ENCODE measurements at places on chromosomes 7 and 10. TPM values are rescaled to one million over a fixed set of nuclear protein-coding genes. Genes with fewer than 3 reads are reported as not detected.

TIMM23 gene
- total RNA-seq, result 130 TPM

FGFBP3 gene
- 0.30 TPM for total RNA-seq

SVIL gene
- 86.4 TPM for total RNA-seq

ASB13 gene
- total RNA-seq, result 6.5 TPM

EN2 gene
- not detected for total RNA-seq

PLAC9 gene
- total RNA-seq, result 2.9 TPM

FAS gene
- total RNA-seq, result 10.9 TPM

HTR5A gene
- total RNA-seq, result not detected

LRRC27 gene
- total RNA-seq, result 7.4 TPM

STN1 gene
- 35.4 TPM for total RNA-seq

PAX4 gene
- not detected for total RNA-seq

CALHM1 gene
- not detected for total RNA-seq

C7orf33 gene
- not detected for total RNA-seq

SSC4D gene
- total RNA-seq, result 0.65 TPM

MMD2 gene
- total RNA-seq, result not detected

NSMCE4A gene
- 67.3 TPM for total RNA-seq

BTBD16 gene
- total RNA-seq, result not detected

TFEC gene
- total RNA-seq, result 1.9 TPM

CHCHD3 gene
- total RNA-seq, result 92.7 TPM

FKBP6 gene
- total RNA-seq, result not detected

COBL gene
- total RNA-seq, result not detected

Measured in epithelial cell of umbilical artery (primary cell).